Gastrocnemius medialis (tissue), 4 donors: ENCODE measurements at places on chromosomes 1 and 21. TPM values are rescaled to one million over a fixed set of nuclear protein-coding genes. Genes with fewer than 3 reads are reported as not detected.

DNA sequence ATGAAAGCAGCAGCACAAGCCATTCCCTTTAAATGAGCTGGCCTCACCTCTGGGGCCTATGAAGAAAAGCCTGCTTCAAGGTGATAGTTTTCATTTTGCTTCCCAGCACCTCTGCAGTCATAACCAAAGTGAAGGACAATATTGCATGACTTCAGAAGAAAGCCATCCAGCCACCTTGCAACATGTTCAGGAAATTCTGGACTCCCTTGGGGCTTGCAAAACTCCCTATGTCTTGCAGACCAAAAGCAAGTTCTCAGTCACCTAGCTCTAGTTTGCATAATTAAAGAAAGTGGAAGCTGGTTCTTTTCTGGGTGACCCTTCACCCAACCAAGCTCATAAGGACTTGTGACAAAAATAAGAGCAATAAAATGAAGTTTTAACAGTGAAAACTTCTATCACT is 87.6 kb downstream of the GFI1 start:
- DNase-seq: no peak
- H3K4me3 ChIP-seq: no peak overlapping the region
- no peaks in the 10 kb centered on the region for H3K36me3 ChIP-seq
- no peaks in the 10 kb centered on the region for H3K27me3 ChIP-seq

- H3K27me3 ChIP-seq: no peaks in the 10 kb centered on the region
- H3K4me3 ChIP-seq: no peak overlapping the region
- H3K4me1 ChIP-seq: no peaks in the 10 kb centered on the region
- H3K36me3 ChIP-seq: no peaks in the 10 kb centered on the region
- DNase-seq: no peak
These were observed 119.5 kb downstream of the TBX19 start for GRCh38 chr1:168400139-168400538.

DNA sequence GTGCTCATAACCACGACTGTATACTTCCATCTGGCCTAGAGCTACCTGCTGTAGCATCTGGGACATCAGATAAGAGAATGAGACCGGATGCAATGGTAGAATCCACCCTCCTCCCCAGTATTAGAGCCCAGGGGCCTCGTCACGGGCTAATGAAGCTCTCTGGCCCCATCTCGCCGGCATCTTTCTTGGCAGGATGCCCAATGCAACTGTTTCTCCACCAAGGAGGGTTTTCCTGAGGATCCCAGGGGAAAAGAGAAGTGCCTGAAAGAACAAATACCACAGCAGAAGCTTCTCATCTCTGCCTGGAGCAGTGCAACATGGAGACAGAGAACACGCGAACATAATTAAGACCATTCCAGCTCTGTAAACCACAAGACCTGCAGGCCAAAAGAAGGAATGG is 80.0 kb downstream of the VWA5B1 start:
- peaks cover 6% of the 10 kb centered on the region for H3K4me1 ChIP-seq
- H3K36me3 ChIP-seq: no peaks in the 10 kb centered on the region
- peaks cover 24% of the 10 kb centered on the region for H3K27me3 ChIP-seq

DNA sequence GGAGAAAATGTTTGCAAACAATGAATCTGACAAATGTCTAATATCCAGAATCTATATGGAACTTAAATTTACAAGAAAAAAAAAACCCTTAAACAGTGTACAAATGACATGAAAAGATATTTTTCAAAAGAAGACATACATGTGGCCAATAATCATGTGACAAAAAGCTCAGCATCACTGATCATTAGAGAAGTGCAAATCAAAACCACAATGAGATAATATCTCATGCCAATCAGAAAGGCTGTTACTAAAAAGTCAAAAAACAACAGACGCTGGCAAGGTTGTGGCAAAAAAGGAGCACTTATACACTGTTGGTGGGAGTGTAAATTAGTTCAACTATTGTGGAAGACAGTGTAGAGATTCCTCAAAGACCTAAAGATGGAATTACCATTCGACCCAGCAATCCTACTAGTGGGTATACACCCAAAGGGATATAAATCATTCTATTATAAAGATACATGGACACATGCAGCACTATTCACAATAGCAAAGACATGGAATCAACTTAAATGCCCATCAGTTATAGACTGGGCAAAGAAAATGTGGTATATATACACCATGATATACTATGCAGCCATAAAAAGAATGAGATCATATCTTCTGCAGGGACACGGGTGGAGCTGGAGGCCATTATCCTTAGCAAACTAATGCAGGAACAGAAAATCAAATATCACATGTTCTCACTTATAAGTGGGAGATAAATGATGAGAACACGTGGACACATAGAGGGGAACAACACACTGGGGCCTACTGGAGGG is 123.2 kb downstream of the PTPRC start:
- no peaks in the 10 kb centered on the region for H3K4me1 ChIP-seq
- no peak overlapping the region for H3K4me3 ChIP-seq
- H3K27me3 ChIP-seq: no peaks in the 10 kb centered on the region
- no peaks in the 10 kb centered on the region for H3K36me3 ChIP-seq
- DNase-seq: no peak

GRCh38 chr1:27133991-27134390 is 20.9 kb downstream of the SLC9A1 start:
- no peak for DNase-seq
- H3K4me1 ChIP-seq: peaks cover 52% of the 10 kb centered on the region
- peak overlapping the region; percentile 74 for H3K27ac ChIP-seq

- H3K27me3 ChIP-seq: no peaks in the 10 kb centered on the region
- H3K4me3 ChIP-seq: no peak overlapping the region
- no peaks in the 10 kb centered on the region for H3K4me1 ChIP-seq
- DNase-seq: no peak
These were observed 1198.9 kb downstream of the PLA2G4A start for GRCh38 chr1:188027613-188028012.

DNA sequence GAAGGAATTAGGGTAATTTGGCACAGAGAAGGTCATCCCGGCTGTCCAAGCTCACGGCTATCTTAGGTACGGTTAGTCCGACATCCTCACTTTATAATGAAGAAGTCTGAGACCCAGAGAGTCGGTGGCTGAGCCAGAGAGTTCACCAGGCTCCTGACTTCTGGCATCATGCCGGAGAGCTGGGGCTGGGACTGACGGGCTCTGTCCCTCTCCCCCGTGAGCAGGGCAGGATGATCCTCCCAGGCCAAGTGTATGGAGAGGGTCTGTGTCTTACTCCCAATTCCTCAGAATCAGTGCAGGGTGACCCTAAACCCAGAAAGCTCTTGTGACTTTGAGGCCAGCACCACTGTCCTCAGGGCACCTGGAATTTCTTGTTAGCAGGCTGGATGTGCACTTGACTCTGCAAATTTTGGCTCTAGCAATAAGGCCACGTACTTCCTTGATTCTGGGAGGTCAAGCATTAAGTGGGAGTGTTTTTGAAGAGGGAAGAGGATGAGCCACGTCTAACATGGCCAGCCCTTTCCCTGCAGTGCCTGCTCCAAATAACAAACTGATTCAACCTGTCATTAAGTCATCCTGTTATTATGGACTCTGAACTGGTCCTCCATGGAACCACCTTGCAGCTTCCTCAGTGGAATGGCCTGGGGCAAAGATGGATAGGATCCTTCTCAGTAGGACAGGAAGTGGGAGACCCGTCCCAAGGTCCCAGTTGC is 20.8 kb upstream of the BTG2 start:
- no peaks in the 10 kb centered on the region for H3K27me3 ChIP-seq
- no peak for DNase-seq
- peak overlapping the region; percentile 96 for H3K27ac ChIP-seq
- no peaks in the 10 kb centered on the region for H3K36me3 ChIP-seq
- no peak overlapping the region for H3K4me3 ChIP-seq

DNA sequence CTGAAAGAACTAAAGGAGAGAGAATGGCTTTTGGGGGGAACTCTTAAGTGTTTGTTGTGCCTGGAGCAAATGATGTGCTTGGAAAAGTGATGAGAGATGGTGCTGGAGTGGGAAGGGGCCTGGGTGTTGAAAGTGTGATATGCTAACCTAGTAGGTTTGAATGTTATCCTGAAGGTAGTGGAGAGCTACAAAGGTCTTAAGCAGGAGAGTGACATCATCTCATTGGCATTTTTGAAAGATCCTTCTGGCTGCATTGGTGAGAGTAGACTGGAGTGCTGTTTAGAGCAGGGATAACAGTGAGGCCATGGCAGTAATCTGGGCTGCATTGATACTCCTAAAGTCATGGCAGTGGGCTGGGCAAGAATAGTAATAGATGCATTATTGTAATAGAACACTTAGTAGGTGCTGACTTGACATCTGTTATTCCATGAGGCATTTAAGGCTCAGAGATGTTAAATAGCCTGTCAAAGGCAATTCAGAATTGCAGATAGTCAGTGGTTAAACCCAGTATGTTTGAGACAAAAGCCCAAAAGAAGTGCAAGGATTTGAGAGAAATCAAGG is 44.5 kb downstream of the MDM4 start:
- peaks cover 31% of the 10 kb centered on the region for H3K36me3 ChIP-seq
- no peak for DNase-seq
- no peak overlapping the region for H3K27ac ChIP-seq
- H3K4me3 ChIP-seq: no peak overlapping the region

DNA sequence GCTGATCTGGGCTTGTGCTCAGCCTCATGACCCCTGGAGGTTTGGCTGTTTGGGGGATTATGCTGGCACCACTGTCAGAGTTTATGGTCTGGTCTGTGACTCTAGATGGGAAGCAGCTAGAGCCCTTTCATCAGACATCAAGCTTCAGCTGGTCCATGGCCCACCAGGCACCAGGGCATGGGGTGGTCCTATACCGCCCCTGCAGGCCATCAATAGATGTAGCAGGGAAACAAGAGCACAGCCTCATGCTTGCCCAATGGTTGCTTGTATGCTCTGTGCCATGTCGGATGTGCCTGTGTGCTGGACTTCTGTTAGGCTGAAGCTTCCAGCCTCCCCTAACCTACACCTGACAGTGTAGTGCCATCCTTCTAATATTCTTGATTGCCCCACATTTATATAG is 71.1 kb upstream of the CD34 start:
- DNase-seq: no peak
- H3K27me3 ChIP-seq: no peaks in the 10 kb centered on the region
- H3K4me1 ChIP-seq: no peaks in the 10 kb centered on the region
- no peaks in the 10 kb centered on the region for H3K36me3 ChIP-seq

- no peaks in the 10 kb centered on the region for H3K4me1 ChIP-seq
- no peak overlapping the region for H3K27ac ChIP-seq
- DNase-seq: no peak
- no peak overlapping the region for H3K4me3 ChIP-seq
- H3K36me3 ChIP-seq: no peaks in the 10 kb centered on the region
- H3K27me3 ChIP-seq: no peaks in the 10 kb centered on the region
These were observed 17.7 kb downstream of the CD1E start for GRCh38 chr1:158371188-158371953.

DNA sequence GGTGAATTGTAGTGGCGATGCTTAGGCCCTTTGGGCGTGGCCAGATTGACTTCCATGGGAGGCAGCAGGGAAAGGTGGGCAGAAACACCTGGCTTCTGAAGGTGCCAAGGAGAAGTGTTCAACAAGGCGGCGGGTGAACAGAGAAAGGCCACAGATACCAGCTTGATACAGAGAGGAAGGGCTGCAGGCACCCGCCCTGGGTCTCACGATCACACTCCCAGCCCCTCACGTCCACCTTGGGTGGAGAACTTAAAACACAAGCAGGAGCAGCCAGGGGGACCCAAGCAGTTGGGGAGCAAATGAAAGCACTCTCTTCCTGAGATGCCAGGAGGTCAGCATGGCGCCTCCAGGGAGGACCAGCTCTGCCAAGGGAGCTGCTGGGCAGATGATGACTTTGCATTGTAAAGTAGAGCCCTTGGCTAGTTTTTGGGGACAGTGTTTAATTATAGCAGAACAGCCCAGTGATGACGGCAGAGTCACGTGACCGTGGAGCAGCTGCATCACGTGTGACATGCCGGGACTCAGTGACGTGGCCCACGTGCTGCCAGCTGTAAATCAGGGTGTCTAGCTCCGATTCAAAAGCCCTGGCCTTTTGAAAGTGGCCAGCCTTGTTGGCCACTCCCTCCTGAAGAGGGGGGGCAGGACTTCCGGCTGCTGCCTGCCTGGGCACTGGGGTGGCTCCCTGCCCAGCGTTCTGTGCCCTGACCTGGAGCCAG is 19.0 kb downstream of the SLC37A1 start:
- DNase-seq: peak; percentile 99
- H3K27me3 ChIP-seq: no peaks in the 10 kb centered on the region
- H3K4me3 ChIP-seq: peak overlapping the region; percentile 14
- H3K27ac ChIP-seq: peak overlapping the region; percentile 96
- H3K36me3 ChIP-seq: no peaks in the 10 kb centered on the region
- peaks cover 46% of the 10 kb centered on the region for H3K4me1 ChIP-seq

CRP gene
- total RNA-seq: 11.0 TPM

TSPAN1 gene
- 0.88 TPM for total RNA-seq
